ENCODE measurements at places on chromosomes 5 and 9. TPM values are rescaled to one million over a fixed set of nuclear protein-coding genes. Genes with fewer than 3 reads are reported as not detected.

Gene CAMK2A
- not detected for total RNA-seq

Gene NRARP
- total RNA-seq, result 1.9 TPM

Gene BSPRY
- total RNA-seq, result not detected

Gene SV2C
- total RNA-seq, result not detected

Gene FLT4
- 0.71 TPM for total RNA-seq

Gene FOXI1
- total RNA-seq, result not detected

Gene RNF208
- 4.3 TPM for total RNA-seq

Gene NME5
- total RNA-seq, result not detected

Gene CNTLN
- total RNA-seq, result 0.21 TPM

Gene CBY3
- 0.84 TPM for total RNA-seq

Gene IL31RA
- total RNA-seq, result not detected

Gene IL5
- not detected for total RNA-seq

- peak; percentile 67 for DNase-seq
These were observed at the start of gene CCDC112 for GRCh38 chr5:115296124-115297022. TSS of gene CCDC112 (minus strand) at chr5:115296654. CDS start at chr5:115296543, 111 bp downstream.

DNA sequence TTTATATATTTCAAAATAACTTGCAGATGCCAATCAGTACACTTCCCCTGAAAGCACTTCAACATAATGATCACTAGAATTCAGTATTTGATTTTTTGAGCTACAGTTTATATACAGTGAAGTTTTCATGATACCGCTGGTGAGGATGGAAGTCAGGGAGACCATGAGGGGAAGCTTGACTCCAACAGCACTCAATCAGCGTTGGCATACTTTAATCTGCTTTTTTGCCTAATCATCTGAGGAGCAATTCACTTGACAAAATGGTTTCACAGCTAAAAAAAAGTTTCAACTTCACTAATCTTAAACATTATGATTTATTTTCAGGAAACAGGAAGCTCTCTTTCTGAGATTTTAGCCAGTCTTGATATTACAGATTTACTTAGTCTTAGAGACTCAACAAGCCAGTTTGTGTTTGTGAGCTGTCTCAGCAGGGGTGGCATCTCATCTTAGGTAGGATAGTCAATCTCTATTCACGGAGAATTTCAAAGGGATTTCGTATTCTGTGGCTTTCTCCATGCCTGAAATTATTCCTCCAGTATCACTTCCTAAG lies 111.4 kb upstream of the ARRDC3 start:
- DNase-seq, result no peak

- DNase-seq, result no peak
These were observed 80.0 kb downstream of the TMEM215 start for GRCh38 chr9:32863291-32863690.

DNA sequence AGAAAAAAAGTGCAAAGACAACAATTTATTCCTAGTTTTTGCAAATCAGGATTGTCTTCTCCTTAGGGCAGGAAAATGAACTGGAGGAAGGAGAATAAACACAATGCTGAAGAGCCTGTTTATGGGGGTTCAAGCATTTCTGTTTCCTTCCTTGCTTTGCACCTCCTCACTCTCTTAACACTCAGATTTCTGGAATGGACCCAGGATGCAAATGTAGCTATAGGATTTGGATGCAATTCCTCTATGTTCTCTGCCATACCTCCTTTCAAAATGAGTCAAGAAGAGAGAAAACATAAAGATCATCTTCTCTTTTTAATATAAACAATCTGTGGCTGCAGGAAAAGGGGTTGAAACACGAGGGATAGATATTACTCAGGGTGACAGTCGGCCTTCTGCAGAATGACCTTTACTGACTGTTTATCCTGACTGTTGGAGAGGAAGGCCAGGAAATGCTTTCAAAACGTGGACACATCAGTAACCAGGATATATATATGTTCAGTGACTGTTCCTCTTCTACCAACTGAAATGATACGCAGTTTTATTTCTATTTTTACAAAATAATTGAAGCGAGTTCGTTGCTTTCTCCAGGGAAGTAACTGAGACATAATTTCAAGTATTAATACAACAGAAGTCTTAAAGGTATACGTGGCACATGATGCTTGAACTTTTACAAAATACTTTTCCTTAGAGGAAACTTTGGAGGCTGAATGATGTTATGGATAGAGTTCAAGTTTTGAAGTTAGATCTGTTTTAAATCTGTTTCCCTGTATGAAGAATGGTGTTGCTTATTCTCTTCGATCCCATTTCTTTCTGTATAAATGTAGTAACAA lies 44.4 kb downstream of the ACTBL2 start:
- no peak for DNase-seq

- DNase-seq, result peak; percentile 53
These were observed 739 bp downstream of the C9orf72 start for GRCh38 chr9:27572566-27572917.

- DNase-seq, result no peak
These were observed 154.1 kb downstream of the LRRC70 start for GRCh38 chr5:62732677-62733121.

GRCh38 chr9:104974053-104974962 lies 46.4 kb upstream of the ABCA1 start:
- no peak for DNase-seq

DNA sequence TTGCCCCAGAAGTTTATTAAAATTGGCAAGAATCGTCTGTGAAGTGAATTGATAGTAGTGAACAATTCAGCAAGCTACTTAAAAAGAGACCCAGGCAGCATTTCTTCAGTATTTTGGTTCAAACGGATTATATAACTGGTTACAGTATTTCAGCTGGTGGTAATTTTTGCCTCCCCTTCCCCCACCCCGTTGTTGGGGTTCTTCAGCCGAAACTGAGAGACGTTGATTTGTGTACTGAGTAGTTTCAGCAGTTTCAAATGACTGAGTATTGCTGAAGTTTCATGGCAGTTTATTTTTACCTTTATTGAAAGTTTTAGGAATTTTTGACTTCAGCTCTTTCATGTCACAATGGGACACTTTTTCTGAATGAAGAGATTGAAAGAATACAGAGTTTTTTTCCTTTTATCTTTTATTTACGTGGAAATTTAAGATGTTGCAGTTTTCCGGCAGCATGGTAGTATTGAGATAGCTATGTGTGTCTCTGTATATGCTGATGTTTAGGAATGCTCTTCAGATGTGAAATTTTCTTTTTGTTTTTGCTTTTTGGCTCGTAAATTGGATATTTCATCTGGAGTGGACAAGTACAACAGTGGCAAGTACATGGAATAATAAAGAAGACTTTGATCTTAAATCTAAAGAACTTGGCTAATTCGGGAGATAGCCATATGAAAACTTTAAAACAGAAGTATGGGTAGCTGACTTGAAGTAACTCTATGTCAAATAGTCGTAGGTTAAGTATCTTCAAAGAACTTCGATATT lies 1.9 kb downstream of the GPBP1 start:
- DNase-seq, result peak; percentile 40
